ENCODE measurements at places on chromosomes 1 and 21.

DNA sequence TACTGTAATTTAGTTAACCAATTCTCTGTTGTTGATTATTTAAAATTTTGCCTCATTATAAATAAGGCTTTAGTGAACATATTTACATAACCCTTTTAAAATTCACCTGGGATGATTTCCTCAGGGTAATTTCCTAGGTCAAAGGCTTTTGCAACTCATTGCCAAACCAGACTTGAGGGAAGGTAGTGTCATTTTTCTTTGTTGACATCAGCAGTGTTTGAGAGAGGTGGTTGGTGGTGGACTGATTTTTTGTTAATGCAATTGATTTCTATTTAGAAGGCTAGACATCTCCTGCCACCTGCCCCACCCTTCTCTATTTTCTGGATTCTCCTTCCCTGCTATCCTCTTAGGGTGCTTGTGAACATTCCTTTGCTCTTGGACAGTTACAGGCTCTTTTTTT is 116.8 kb downstream of the HHAT start:
- DNase-seq: no peak

- DNase-seq: no peak
Observed at GRCh38 chr1:118948846-118949245, 39.3 kb downstream of the TBX15 start.

DNA sequence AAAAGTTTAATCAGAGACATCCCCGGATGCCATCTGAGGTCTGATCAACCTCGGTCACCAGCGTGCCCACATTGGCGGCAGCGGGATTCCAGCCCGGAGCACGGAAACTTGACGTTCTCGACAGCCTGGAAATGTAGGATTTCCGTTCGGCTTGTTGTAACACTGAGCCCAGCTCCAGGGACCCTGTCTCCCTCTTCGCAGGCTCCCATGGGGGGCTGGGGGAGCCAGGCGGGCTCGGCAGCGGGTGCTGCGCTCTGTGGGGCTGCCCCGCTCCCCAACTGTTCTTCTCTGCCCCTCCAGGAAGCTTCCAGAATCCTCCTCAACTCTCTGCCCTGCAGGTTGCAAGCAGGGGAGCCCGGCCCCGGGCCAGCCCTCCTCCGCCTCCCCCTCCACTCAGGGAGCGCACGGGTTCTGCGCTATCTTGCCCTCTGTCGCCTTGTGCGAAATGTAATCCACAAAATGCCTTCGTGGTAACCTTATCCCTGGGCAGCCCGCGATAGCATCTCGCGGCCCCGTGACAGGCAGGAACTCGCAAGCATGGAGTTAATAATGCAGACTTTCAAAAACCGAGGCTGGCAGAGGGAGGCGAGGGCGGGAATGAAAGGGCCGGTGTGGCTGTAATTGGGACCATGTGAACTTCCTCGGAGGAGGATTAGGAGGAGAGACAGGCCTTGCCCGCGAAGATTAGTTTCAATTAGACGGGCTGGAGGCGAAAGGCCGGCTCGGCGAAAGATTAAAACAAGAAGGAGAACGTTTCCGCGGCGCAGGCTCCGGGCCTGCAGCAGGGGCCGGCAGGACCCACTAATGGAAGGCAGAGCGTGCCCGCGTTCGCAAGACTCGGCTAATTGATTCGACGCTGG is 53.9 kb upstream of the TTC34 start:
- DNase-seq: no peak

GRCh38 chr1:202131956-202132821 is 9.5 kb downstream of the GPR37L1 start:
- no peak for DNase-seq

GRCh38 chr1:33396188-33397124 is 34.4 kb downstream of the PHC2 start:
- peak; percentile 53 for DNase-seq

- DNase-seq: no peak
Observed at GRCh38 chr1:202047977-202048376, 37.6 kb downstream of the ELF3 start.

DNA sequence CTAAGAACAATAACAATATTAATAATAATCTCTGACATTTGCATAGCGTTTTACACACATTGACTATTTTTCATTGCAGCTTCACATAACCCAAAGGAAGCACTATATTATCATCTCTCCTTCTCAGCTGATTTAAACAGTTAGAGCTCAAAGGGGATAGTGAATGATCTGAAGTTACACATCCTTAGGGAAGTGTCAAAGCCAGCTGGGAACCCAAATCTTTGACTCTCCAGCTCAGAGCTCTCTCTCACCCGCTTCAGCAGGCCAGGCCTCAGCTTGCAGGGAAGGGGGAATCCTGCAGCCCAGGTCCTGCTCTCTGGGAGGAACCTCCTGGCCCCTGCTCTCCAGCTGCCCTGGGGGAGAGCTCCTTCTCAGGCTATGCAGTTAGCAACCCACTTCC is 26.3 kb downstream of the PLEKHA6 start:
- no peak for DNase-seq

- DNase-seq: no peak
Observed at GRCh38 chr1:205927247-205927646, 16.0 kb downstream of the SLC26A9 start.

- DNase-seq: no peak
Observed at GRCh38 chr1:221937155-221937953, 195.5 kb upstream of the DUSP10 start.

DNA sequence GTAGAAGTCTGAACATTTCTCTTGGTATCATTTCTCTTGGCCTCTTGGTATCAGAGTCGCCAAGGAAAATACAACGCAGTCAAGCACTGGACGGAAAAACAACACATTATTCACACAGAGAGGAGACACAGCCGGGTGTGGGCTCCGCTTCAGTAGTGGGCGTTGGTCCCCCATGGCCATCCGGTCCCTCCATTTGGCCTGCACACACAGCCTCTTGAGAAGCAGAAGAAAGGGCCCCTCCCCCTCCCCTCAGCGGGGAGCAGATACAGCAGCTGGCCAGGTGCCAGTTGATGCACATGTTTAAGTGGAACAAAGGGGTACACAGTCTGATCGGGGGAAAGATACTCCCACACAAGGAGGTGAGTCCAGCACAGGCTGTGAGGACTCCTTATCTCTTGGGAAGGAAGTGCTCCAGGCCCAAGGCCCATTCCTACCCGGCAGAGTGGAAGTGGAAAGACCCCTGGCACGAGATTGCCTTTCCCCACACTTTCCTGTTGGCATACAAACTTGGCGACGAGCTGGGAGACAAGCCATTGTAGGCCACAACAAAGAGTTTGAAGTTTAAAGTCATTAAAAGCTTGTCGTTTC is 311.3 kb downstream of the FAM72C start:
- no peak for DNase-seq

GRCh38 chr1:111204983-111205713 is 4.7 kb upstream of the DENND2D start:
- peak; percentile 62 for DNase-seq

DNA sequence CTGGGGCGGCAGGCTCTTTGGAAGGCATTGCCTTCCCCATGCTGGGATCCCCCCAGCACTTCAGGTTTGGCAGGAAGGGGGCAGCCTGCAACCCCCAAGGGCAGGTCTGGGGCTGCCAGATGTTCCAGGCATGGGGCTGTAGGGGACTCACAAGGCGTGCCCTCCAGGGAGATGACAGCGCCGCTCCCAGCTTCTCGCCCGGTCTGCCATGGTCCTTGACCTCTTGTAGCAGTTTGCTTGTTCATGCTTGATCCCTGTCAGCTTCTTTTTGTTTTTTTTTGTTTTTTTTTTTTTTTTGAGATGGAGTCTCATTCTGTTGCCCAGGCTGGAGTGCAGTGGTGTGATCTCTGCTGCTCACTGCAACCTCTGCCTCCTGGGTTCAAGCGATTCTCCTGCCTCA is 21.6 kb upstream of the TARDBP start:
- no peak for DNase-seq

DNA sequence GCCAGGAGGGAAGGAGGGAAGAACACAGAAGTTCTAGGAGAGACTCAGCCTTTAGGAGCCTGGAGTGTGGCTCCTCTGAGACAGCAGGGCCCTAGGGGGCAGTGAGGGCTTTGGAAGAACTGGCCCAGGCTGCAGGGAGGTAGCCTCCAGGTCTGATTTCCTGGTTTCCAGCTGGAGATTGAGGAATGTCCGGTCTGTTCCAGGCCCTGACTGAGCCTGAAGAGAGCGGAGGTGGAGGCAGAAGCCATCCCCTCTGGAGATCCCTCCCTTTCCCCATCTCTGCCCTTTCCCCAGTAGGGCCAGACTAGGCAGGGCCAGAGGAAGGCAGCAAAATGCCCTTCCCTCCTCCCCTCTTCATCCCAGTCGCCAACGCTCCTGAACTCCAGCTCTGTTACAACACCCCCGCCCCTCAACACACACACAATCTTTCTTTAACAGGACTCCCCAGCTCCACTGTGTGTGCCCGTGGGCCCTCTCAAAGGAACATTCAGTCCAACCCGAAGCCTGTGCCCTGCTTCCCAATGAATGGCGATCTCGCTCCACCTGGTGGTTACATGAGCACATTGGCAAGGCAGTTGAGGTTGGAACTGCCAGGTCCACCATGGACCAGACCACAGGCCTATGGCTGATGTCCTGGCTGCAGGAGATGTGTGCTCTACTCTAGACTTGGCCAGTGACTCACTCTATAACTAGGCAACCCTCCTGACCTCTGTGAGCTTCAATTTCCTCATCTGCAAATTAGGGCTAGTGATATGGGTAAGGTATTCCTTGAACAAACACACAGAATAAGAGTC is 32.0 kb downstream of the MAP7D1 start:
- peak; percentile 93 for DNase-seq

- DNase-seq: no peak
Observed at GRCh38 chr1:246295968-246296367, 211.1 kb downstream of the SMYD3 start.

DNA sequence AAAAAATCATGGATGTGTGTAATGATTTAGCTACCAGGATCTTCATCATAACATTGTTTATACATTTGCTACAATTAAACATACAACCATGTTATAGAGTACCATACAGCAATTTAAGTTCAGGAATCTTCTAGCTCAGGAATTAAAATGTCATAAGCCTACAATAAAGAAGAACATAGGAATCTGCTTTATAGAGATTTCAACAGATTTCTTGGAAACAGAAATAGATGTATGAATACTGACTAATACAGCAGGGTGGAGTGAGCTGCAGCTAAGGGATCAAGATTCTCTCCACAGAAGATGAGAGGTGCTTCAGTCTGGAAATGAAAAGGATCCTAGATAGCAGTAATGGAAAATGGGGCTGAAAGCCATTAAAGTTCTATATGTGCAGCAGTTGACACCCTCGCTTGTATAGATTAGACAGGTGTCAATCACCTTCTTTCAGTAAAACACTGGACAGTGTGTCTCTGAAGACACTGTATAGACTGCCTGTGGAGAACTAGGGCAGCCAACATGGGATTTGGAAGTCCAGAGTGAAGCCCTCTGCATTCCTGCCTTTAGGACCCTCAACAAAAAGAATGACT is 73.9 kb downstream of the DNTTIP2 start:
- DNase-seq: no peak

DNA sequence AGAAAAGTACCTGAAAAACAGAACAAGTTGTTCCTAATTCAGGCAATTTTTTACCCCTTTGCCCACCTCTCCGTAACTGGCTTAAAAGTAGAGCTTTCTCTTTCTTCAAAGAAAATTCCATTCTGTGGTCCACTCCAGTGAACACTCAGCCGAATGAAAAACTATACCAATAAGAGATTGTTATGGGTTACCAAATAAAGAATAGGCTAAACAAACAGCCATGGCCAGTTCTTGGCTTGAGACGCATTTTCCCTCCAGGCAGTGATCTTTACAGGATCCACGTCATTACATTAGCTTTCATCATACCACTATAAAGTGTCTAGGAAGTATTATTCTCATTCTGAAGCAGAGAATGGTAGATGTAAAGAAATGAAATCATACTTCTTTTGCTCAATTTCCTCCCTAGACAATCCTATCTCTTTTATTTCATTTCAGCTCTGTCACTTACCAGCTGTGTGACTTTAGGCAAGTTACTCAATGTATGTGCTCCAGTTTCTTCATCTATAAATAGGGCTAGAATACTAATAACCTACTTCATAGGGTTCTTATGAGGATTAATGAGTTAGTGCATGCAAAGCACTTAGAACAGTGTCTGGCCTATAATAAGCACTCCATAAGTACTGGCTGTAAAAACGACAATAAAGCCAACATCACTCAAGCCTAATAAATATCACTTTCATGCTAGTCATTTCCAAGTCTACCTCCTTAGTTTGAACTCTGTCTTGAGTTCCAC is 26.5 kb upstream of the TRIM45 start:
- no peak for DNase-seq

GRCh38 chr1:195898924-195899323 is 709.3 kb downstream of the KCNT2 start:
- no peak for DNase-seq

- no peak for DNase-seq
Observed at GRCh38 chr1:6505367-6506209, 14.1 kb upstream of the PLEKHG5 start.

- DNase-seq: no peak
Observed at GRCh38 chr1:231778009-231778719, 151.6 kb downstream of the DISC1 start.

DNA sequence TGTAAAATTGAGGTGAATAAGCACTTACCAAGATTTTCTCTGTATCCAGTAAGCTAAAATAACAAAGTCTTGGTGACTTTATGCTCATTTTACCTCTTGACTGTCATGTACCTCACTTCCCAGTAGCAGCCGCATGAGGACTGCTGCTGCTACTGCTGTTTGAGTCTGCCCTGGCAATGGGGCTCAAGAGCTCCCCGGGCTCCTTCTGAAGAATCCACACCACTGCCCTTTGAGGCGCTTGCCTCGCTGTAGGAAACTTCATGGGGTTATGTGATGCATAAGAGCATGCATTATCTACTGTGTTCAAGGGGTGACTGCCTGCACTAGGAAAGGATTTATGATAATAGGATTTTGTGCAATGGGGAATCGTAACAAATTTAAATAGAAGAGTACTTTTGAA is 113.5 kb downstream of the NTNG1 start:
- DNase-seq: no peak

GRCh38 chr1:37288900-37289299 is 185.5 kb upstream of the ZC3H12A start:
- peak; percentile 95 for DNase-seq

DNA sequence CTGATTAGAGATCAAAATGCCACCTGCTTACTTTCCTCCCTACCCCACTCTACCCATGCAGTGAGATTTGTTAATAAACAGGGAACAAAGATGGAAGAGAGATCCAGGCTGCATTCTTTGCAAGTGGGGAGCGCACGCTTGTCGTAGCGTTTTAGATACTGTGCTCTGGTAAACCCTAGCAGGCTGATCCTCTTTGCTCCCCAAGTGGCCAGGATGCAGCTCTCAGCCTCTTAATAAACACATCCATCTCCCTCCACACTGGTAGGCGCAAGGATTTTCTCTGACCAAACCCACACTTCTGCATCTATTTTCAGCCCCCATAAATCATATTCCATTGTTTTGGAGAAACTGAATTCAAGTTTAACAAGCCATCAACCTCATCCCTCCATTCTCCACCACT is 2.9 kb downstream of the PGBD5 start:
- DNase-seq: no peak

- no peak for DNase-seq
Observed at GRCh38 chr1:212759683-212760082, 31.9 kb downstream of the NSL1 start.

DNA sequence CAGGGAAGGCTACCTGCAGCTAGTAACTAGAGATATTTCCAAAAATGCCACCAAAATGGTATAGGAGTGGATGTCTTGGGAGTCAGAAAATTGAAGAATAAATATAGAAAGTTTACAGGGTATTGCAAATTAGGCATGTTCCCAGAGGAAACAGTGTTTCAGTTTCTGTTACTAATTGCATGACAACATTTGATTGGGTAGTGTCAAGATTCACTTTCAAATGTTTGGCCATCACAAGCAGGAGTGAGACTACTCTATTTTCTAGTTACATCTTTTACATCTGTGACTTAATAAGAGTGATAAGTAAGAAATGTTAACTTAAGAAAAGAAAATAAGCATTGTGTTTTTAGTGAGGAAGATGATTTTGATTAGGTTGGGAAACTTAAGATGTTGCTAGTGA is 30.2 kb downstream of the AMY1C start:
- no peak for DNase-seq
